NCI-H1694 treated with DMSO at 0.1 percent for 48 hours (cell line): ENCODE measurements at places on chromosomes 4 and X.

GRCh38 chr4:140116442-140117104, 37.4 kb downstream of the MAML3 start:
- no peak for DNase-seq

DNA sequence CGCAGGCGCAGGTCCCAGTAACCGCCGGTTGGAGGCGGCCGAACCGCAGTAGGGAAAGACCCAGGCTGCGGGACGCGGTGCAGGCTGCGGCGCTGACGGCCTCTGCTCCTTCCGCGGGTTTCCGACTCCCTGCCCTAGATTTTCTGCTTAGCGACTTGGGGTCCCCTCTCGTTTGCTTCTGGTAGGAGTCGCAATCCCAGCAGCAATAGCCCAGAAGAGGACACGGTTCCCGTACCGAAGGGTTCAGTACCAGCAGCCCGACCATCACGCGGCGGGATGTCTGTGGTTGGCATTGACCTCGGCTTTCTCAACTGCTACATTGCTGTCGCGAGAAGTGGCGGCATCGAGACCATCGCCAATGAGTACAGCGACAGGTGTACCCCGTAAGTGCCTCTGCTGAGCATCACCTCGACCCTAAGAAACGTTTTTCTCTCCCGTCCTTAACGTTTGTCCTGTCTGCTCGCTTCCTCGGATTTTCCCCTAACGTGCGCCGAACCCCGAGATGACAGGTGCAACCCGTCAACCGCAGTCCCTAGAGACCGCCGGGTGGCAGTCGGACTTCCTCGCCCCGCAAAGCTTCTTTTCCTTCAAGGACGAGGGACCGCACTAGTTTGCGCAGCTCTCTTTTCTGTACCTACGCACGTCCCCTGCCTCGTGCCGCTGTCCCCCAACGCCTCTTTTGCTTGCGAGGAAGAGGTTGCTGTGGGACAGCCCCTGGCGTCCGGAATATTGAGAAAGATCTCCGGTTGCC, at the start of gene HSPA4L:
TSS of gene HSPA4L (plus strand) at position 48 of the 751 bp plus-strand sequence. CDS start at position 277, 229 bp downstream.
- DNase-seq: peak; percentile 47

DNA sequence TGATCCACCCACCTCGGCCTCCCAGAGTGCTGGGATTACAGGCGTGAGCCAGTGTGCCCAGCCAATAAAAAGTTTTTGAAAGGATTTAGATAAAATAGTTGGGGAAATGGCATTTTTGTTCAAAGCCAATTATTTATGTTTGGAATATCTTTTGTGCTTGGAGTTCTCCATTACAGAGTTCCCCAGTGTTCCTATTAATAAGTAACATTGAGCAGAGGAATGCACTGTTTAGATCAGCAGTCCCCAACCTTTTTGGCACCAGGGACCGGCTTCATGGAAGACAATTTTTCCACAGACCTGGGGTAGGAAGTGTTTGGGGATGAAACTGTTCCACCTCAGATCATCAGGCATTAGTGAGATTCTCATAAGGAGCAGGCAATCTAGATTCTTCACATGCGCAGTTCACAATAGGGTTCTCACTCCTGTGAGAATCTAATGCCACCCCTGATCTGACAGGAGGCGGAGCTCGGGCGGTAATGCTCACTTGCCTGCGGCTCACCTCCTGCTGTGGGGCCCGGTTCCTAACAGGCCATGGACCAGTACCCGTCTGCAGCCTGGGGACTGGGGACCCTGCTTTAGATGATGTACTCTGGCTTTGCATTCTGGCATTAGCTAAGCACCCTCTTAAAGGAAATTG, 8.3 kb downstream of the PKD2 start:
- no peak for DNase-seq

GRCh38 chrX:19443869-19444526, 71.3 kb downstream of the MAP3K15 start:
- DNase-seq: no peak

DNA sequence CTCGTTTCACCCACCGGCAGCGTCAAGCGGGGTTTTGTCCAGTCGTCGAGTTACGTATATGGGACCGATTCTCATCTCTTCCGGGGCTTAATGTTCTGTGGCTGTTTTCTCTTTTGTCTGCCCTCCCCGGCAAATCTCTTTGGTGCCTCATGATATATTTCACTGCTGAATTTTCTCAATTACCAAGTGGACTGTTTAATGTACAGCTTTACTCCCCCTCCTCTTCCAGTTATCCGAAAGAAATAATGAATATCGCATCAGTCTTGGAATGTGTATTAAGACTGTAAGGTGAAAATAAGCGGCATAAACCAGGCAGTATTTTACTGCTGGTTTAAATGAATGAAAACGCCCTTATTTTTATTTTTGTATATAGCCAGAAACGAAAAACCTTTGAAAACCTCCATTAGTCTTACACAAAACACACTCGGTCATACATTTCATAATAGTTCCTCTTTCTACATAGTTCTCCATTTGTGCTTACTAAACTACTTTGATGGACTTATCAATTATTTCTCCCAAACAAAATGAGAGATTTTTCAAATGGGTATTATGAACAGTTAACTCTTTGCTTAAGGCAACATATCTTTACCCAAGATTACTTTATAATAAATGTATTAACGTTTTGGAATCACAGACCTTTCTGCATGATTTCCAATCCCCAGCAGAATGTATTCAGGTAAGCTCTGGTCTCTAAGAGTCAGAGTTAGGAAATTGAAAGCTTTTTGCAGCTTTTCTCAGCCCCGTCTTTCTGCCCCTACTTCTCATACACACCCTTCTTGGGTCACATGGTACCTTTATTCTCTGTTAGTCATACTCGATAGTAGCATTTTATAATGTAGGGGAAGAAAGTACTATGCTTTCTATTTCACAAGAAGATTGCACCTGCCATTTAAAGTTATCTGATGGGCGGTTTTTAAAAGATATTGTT, 979 bp downstream of the RP2 start:
- no peak for DNase-seq

GRCh38 chr4:153260132-153260531, 55.9 kb downstream of the TRIM2 start:
- no peak for DNase-seq

DNA sequence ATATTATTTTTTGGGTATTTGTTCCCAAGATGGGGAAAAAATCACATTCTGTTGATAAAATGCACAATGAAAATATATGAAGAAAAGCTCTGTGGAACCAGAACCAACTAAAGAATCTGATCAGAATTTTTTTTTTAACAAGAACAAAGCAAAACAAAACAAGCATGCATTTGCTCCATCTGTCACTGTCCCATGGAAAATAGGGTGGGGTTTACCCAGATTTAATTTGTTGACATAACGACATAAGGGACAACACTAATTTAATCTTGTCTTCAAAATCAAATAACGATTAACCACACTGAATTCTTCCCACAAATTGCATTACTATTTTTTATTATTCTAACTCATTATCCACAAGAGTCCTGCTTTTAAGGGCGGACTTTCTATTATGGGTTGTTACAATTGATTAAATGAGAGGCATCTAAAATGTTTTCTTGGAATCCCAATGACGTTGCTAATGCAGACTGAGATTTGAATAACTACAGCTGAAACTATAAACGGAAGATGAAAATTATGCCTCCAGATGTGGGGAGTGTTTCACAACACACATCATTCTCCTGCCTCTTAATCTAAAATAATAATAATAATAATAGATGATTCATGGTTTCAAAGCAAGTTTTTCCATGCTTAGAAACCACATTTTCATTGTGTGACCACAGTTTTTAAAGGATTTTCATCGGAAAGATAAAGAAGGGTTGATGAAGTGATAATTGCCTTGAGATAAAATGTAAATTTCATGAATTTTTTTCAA, 307.0 kb upstream of the CPEB2 start:
- DNase-seq: no peak

DNA sequence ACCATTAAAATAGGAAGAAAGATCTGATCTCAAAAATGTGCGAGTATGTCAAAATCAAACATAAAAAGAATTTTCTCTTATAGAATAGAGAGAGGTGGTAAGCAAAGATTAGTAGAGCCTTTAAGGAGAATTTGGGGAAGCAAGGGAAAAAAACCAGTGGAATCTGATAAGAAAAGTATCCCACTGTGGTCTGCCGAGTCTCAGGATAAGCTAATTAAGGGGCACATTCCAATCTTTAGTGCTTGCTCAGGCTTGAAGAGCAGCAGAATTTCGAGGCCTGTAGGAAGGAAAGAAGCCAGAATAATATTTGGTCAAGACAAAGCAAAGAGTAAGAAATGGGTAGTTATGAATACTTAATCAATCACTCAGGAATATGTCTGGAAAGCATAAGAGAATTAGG, 13.0 kb downstream of the STATH start:
- no peak for DNase-seq

DNA sequence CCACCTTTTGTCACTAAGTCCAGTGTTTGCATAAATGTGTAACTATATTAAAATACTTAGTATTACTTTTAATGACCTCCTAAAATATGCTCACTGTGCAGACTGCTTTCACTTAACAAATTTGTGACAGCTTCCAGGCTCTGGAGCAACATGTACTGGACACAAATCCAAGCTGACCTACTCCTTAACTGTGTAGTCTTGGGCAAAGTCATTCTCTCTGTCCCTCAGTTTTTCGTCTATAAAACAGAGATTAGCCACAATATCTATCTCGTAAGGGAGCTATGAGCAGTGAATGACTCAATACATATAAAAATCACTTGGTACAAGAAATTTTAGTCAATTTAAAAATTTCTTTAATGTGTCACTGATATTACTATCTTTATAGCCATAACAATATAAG, 20.4 kb upstream of the RAB40A start:
- no peak for DNase-seq

GRCh38 chrX:46268412-46268811, 276.8 kb downstream of the ZNF674 start:
- DNase-seq: no peak

DNA sequence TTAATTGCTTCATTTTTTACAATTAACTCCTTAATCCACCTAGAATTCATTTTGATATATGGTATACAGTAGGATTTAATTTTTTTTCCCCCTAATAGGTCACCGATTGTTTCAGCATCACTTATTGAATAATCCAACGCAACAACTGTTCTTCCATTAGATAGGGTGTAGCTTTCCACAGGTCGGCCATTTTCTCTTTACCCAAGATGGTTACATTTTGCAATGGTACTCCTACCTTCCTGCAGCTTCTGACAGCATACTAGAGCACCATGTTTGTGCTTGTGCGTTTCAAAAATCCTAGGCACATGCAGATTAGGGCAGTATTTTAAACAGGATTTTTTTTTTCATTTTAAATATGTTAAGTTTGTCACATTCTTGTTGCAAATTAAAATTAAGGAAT, 2.3 kb downstream of the LINC00632 start:
- no peak for DNase-seq

DNA sequence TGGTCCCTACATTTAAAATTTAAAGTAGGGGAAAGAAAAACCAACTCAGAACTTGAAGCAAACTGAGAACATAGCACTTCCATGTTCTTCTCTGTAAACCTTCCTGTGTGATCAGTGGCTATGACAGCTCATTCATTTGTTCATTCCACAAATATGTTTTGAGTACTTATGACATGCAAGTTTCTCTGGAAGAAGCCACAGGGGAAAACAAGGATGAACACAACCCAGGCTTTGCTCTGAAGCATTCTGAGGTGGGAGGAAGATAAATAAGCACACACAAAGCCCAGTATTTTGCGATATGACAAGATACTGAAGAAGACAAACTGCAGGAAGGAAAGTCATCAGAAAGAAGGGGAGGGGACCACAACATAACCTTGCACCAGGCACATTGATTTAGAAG, 96.4 kb downstream of the CHIC2 start:
- no peak for DNase-seq

- no peak for DNase-seq
These were observed 1472.2 kb downstream of the PCDH7 start for GRCh38 chr4:32192363-32192762.

GRCh38 chr4:61397174-61397573, 197.0 kb downstream of the ADGRL3 start:
- no peak for DNase-seq

DNA sequence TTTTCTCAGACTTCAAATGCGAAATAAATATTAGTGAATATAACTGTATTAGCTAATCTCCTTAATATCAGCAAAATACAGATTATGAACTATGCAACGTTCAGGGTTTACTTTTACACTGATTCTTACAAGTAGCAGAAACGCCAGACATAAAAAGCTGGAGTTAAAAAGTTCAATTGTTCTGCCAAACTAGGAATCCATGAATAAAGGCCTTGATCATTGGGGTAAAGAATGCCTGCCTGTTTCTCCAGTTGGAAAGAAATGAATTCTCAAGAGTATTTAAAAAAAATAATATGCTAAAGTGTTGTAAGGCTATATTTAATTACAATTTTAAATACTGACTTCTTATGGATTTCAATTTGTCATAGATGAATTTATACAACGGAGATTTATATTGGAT, 612.2 kb downstream of the DMD start:
- DNase-seq: no peak

DNA sequence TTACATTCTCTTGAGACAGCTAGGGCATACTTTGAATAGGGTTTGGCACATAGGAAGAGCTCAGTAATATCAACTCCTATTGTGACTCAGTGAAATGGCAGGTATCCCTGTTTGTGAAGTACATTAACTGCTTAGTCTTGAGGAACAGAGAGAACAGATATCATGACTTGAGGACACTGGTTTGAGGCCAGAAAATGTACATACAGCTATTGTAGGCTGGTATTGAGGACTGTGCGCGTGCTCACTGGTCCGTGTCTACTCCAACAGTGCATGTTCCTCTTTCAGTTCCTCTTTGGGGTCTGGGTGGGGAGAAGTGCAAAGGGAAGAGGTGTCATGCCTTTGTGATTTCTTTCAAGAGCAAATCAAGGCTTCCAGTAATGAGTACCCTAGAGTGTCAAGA, 34.6 kb upstream of the TBC1D9 start:
- DNase-seq: no peak

- DNase-seq: no peak
These were observed 12.9 kb downstream of the DCK start for GRCh38 chr4:71006203-71006907.

GRCh38 chr4:101418055-101418454, 70.7 kb upstream of the PPP3CA start:
- no peak for DNase-seq

DNA sequence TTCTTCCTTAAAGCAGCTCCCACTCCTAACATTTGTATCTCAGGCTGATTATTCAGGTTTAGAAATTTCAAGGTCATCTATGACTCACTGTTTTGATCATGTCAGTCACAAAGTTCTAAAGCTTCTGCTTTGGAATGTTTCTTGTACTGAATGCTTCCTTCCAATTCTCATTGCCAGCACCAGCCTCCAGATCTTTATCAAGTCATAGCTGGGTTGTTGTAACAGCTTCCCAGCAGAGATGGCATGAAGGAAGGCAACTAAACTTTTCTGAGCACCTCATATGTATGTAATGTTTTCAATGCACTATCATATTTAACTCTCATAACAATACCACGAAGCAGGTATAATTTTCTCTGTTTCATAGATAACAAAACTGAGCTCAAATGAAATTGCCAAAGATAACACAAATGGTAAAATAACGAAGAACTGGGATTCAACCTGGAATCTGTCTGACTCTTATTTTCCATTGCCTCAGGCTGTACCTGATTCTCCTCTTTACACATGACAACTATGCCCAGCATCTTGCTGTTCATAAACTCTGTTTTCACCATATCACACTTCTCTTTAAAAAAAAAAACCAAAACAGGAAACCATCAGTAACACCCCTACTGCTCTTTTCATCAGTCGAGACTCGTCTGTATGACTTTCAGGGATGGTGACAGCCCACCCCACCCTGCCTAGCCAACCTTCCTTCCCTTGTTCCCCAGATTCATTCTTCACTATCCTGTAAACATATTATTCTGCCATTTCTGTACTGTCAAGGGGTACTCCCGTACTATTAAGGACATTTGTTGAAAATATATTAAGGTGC, 13.4 kb downstream of the TRPC3 start:
- no peak for DNase-seq
